ENCODE measurements at places on chromosomes 16 and 17. TPM values are rescaled to one million over a fixed set of nuclear protein-coding genes. Genes with fewer than 3 reads are reported as not detected.

GRCh38 chr17:15171167-15172047 lies 93.7 kb downstream of the PMP22 start:
- H3K4me3 ChIP-seq = no peak overlapping the region
- peaks cover 3% of the 10 kb centered on the region for H3K27me3 ChIP-seq
- DNase-seq = peak; percentile 67
- H3K36me3 ChIP-seq = no peaks in the 10 kb centered on the region
- no peaks in the 10 kb centered on the region for H3K4me1 ChIP-seq
- H3K27ac ChIP-seq = no peak overlapping the region

DNA sequence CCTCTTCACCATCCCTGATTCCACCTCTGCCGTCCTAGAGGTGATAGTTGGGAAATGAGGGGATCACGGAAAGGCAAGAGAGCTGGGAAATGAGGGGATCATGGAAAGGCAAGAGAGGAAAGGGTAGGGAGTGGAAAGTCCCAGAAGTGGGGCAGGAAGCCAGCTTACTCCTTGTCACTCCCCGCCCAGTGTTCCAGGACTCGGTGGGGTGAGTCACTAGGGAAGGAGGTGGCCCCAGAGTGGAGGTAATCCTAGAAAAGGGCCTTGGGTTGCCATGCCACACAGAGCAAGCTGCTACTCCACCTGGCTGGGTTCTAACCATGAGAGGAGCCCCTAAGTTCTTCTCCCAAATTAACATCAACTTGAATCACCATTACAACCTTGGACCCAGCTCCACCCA lies 14.8 kb downstream of the ALOXE3 start:
- H3K4me3 ChIP-seq = no peak overlapping the region
- no peak overlapping the region for H3K27ac ChIP-seq
- H3K36me3 ChIP-seq = no peaks in the 10 kb centered on the region

DNA sequence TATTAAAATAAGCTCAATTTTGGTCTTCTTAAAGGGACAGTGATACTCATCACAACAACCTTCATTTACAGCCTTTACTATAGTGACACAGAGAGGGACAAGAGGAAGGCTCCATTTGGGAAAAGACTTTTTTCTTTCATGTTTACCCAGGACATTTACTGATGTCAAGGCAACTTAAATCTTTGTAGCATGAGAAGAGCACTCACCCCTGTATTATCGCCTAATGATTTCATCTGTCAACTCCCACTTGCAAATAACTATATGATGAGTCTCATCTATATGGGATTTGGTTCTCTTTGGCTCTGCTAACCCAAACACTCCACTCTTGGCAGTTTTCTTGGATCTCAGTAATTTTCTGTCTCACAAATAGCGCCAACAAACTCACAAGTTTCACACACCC lies 24.1 kb downstream of the BLMH start:
- no peak overlapping the region for H3K4me3 ChIP-seq
- H3K27ac ChIP-seq = no peak overlapping the region
- H3K27me3 ChIP-seq = no peaks in the 10 kb centered on the region

DNA sequence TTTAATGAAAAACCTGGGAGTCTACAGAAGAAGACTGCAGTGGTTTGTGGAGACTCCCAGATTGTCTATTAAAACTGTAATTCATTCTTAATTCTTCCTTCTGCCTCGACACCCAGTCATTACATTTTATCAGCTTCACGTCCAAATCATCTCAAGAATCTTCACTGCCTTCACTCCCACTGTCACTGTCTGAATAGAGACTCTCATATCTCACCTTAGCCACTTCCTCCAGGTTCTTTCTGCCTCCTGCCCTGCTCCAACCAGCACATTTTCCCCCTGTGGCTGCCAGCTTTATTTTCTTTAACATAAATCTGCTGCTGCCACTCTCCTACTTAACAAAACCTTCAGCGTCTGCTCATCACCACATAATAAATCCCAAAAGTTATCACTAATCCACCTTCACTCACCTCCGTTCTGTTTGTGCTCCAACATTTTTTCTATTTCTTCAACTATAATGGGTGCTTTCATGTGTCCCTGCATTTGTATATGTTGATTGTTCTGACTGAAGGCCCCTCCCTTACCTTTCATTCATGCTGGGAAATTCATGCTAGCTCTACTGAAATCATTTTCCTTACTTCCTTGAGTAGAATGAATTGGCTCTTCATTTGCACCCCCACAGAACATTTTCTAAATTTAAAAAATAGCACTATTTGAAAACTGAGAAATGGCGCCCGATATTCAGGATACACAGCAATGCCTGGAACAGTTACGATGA lies 38.9 kb downstream of the KCNJ2 start:
- DNase-seq = no peak
- H3K27me3 ChIP-seq = no peaks in the 10 kb centered on the region
- peak overlapping the region; percentile 27 for H3K27ac ChIP-seq
- H3K4me3 ChIP-seq = no peak overlapping the region
- H3K4me1 ChIP-seq = peaks cover 2% of the 10 kb centered on the region

ALOX15 gene
- polyA plus RNA-seq = 0.27 TPM

SULT1A4 gene
- polyA plus RNA-seq = 151 TPM

Data from small intestine (tissue), 16 donors.